ENCODE measurements at places on chromosomes 5 and 9.

- H3K27me3 ChIP-seq = peaks cover 10% of the 10 kb centered on the region
- no peak overlapping the region for H3K27ac ChIP-seq
- H3K36me3 ChIP-seq = no peaks in the 10 kb centered on the region
Measured at GRCh38 chr9:130172858-130173665, 858 bp downstream of the NCS1 start.

- no peak overlapping the region for H3K4me3 ChIP-seq
- H3K27ac ChIP-seq = no peak overlapping the region
- no peaks in the 10 kb centered on the region for H3K4me1 ChIP-seq
- DNase-seq = no peak
- no peaks in the 10 kb centered on the region for H3K36me3 ChIP-seq
- H3K27me3 ChIP-seq = no peaks in the 10 kb centered on the region
Measured at GRCh38 chr5:3511934-3512333, 83.7 kb upstream of the IRX1 start.

DNA sequence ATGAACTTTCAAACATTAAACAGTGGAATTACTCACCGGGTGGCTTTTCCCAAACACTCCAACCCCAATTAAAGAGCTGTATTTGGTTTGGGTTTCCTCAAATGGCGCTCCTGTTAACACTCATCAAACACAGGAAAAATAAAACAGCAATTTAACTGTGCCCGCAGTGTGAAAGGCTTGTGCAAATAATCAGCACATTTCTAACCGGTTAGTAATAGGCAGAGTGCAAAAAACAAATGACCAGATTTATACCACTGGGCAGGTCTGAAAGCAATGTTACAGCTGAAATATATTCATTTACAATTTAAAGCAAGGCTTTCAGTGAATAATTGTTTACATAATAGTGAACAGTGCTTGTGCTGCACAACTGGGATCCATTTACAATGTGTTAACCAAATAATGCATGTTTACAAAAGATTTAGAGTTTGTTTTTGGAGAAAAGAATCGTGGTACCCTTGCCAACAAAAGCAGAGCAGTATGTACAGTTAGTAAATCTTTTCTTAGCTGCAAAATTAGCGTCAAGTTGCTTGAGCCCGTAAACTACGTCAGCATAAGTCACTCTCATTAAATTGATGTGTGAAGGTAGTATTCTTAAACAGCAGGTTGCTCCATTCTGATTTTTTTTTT lies 662.9 kb upstream of the ZNF608 start:
- peaks cover 33% of the 10 kb centered on the region for H3K4me1 ChIP-seq
- H3K27ac ChIP-seq = no peak overlapping the region
- H3K4me3 ChIP-seq = no peak overlapping the region
- H3K27me3 ChIP-seq = no peaks in the 10 kb centered on the region
- no peak for DNase-seq
- H3K36me3 ChIP-seq = no peaks in the 10 kb centered on the region

GRCh38 chr5:56674441-56674840 lies 140.9 kb upstream of the MAP3K1 start:
- no peak overlapping the region for H3K4me3 ChIP-seq
- no peaks in the 10 kb centered on the region for H3K27me3 ChIP-seq
- H3K27ac ChIP-seq = no peak overlapping the region
- no peak for DNase-seq
- H3K36me3 ChIP-seq = no peaks in the 10 kb centered on the region

GRCh38 chr9:34566322-34566721 lies 23.2 kb downstream of the CNTFR start:
- no peak overlapping the region for H3K4me3 ChIP-seq
- H3K27ac ChIP-seq = no peak overlapping the region
- no peak for DNase-seq
- no peaks in the 10 kb centered on the region for H3K36me3 ChIP-seq

DNA sequence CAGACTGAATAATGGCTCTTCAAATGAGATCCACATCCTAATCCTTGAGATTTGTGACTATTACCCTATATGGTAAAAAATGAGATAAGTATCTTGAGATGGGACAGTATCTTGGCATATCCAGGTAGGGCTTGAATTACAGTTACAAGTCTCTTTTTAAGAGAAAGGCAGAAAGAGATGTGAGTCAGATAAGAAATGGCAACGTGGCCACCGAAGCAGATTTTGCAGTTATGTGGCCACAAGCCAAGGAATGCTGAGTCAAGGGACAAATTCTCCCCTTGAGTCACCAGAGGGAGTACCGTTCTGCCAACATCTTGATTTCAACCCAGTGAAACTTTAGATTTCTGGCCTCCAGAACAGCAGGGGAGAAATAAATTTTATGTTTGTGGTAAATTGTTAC lies 1983.0 kb upstream of the C9orf72 start:
- no peaks in the 10 kb centered on the region for H3K4me1 ChIP-seq
- no peaks in the 10 kb centered on the region for H3K27me3 ChIP-seq
- DNase-seq = no peak
- H3K36me3 ChIP-seq = no peaks in the 10 kb centered on the region
- no peak overlapping the region for H3K27ac ChIP-seq
- H3K4me3 ChIP-seq = no peak overlapping the region

DNA sequence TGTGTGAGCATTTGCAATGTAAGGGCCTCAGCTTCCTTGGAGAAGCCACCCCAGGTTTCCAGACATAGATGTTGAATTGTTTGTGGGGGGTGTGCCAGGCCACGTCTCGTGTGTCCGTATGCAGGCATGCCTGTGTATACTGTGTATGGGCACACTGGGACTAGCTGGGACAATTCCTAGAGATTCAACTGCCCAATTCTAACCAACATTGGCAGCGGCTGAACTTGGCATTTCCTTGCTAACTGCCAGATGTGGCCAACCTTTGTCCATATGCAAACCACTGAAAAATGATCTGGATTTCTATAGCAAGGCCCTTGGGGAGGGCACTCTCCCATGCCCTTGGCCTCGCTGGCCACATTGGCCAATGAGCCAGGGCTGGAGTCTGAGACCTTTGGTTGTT lies 50.3 kb downstream of the SAR1B start:
- 0 out of 2 replicates have a peak, but pooled peaks cover 5% of the 10 kb centered on the region for H3K36me3 ChIP-seq
- no peak for DNase-seq
- H3K27me3 ChIP-seq = no peaks in the 10 kb centered on the region
- no peak overlapping the region for H3K27ac ChIP-seq

GRCh38 chr5:177402271-177403043 lies 2.0 kb upstream of the PFN3 start:
- peak; percentile 92 for DNase-seq
- no peaks in the 10 kb centered on the region for H3K36me3 ChIP-seq
- peaks cover 39% of the 10 kb centered on the region for H3K27me3 ChIP-seq
- peak overlapping the region; percentile 40 for H3K4me3 ChIP-seq

DNA sequence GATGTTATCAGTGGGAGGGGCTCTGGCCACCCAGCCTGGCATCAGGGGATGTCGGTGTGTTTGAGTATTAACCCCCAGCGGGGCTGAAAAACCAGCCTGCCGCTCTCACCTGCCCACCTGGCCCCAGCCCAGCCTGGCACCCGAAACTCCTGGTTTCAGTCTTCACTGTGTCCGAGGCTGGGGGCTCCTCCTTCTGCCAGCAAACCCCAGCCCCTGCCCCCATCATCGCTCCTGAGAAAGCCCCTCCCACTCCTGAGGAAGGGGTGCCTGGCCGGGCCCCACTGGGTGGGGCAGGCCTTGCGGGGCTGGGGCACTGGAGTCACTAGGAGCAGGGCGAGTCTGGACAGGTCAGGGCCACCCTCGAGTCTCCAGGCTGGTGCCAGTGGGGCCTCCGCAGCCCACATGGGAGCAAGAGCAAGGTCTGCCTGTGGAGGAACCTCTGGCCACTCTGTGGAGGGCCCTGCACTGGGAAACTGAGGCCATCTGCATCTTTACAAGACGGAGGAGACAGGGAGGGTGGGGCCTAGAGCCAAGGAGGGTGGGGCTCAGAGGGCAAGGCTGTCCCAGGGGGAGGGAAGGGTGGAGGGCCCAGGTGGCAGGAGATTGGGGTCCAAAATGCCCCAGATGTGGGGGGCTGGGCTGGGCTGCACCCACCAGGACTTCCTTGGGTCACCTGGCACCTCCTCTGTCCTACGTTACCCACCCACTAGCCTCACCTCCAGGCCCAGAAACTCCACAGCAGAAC lies 51.5 kb upstream of the NOTCH1 start:
- H3K27me3 ChIP-seq = no peaks in the 10 kb centered on the region
- H3K4me3 ChIP-seq = no peak overlapping the region
- no peak overlapping the region for H3K27ac ChIP-seq
- no peak for DNase-seq
- no peaks in the 10 kb centered on the region for H3K36me3 ChIP-seq

DNA sequence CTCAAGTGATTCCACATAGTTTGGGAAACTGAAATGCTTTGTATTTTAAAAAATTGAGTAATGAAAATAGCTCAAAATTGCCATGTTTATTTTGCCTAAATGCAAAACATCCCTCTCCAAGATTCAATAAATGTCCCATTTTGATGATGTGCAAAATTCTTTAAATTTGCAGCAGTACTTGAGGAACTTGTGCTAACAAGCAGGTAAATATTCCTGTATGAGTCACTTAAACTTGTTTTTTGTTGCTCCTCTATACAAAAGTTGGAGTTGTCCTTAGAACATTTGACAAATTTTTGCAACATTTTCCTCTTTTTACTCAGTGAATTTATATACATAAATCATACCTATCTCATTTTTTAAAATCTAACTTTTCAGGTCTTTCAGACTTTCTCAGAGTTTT lies 280.2 kb downstream of the CDH12 start:
- no peaks in the 10 kb centered on the region for H3K27me3 ChIP-seq
- H3K27ac ChIP-seq = no peak overlapping the region
- no peaks in the 10 kb centered on the region for H3K4me1 ChIP-seq
- H3K4me3 ChIP-seq = no peak overlapping the region
- DNase-seq = no peak

GRCh38 chr5:55593115-55593472 lies 58.3 kb upstream of the PLPP1 start:
- H3K27me3 ChIP-seq = no peaks in the 10 kb centered on the region
- no peak overlapping the region for H3K4me3 ChIP-seq
- H3K27ac ChIP-seq = no peak overlapping the region
- DNase-seq = no peak

GRCh38 chr5:42811591-42812446 lies at the start of gene SELENOP:
SELENOP (minus strand) TSS chr5:42811892; CDS start chr5:42808353, 3,539 bp downstream.
- peak; percentile 9 for DNase-seq
- no peaks in the 10 kb centered on the region for H3K36me3 ChIP-seq
- peaks cover 7% of the 10 kb centered on the region for H3K4me1 ChIP-seq
- peak within 1 kb of the TSS; percentile 53 for H3K4me3 ChIP-seq
- H3K27ac ChIP-seq = peak within 1 kb of the TSS; percentile 56

DNA sequence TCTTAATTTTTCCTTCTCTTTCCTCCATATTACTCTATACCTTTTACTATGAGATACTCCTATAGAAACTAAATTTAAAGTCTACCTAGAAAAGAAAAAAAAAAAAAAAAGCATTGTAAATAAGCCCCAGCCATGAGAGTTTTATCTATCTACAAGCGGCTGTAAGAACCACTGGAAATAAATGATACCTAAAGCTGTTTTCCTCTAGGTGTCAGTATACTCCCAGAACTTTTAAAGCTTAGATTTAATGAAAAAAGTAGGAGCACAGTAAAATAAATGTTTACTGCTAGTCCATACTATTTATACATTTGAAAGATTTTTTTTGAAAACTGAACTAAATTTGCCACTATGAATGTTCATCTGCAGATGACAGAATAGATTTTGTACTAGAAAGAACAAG lies 26.2 kb downstream of the TYRP1 start:
- peaks cover 8% of the 10 kb centered on the region for H3K4me1 ChIP-seq
- no peak for DNase-seq
- no peak overlapping the region for H3K27ac ChIP-seq

GRCh38 chr9:112841261-112841660 lies 49.4 kb downstream of the SLC46A2 start:
- no peaks in the 10 kb centered on the region for H3K36me3 ChIP-seq
- H3K27me3 ChIP-seq = no peaks in the 10 kb centered on the region
- H3K27ac ChIP-seq = no peak overlapping the region
- H3K4me3 ChIP-seq = no peak overlapping the region

DNA sequence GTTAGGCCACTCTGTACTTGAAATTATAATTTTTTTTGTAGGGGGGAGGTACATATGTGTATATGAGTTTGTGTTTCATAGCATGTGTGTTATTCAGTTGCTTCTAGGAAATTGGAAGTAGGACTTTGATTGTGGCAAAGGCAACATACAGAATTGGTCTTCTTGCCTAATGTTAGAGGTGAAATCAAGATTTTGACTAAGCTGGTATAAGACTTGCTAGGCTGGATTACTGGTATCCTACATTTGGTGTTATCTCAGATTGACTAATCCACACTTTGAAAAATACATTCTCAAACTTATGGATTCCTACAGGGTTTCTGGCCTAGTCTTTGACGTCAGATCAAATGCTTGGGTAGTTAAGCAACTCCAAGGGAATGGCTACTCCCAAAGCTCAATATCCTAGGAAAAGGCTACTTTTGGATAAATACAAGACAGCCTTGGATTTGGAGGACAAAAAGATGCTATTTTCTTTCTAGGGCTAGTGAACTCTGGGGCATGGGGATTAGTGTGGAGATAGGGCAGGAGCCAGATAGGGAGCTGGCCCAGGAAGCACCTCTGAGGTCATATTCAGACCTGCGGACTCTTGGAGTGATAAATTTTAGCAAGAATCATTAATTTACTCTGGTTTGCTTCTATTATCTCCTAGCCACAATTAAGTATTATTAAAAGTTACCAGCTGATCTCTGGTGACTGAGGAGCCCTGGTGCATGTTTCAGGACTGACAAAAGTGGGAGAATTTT lies 144.0 kb upstream of the RPS23 start:
- DNase-seq = no peak
- H3K4me3 ChIP-seq = no peak overlapping the region
- H3K27ac ChIP-seq = no peak overlapping the region
- H3K4me1 ChIP-seq = peaks cover 2% of the 10 kb centered on the region

DNA sequence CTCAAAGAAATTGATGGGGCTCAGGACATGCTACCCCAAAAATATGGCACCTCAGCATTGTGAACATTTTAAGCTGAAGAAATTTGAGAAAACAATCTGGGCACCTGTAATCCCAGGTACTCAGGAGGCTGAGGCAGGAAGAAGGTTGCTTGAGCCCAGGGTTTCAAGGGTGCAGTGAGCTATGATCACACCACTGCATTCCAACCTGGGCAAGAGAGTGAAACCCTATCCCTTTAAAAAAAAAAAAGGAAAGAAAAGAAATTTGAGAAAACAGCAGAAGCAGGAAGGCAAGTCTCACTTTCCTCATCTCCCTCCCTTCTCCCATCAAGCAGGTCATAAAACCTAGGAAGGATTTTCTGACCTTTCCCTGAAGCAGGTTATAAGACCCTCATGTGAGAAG lies 23.6 kb downstream of the TPD52L3 start:
- H3K36me3 ChIP-seq = no peaks in the 10 kb centered on the region
- H3K4me1 ChIP-seq = no peaks in the 10 kb centered on the region
- no peak overlapping the region for H3K27ac ChIP-seq
- no peak for DNase-seq
- H3K4me3 ChIP-seq = no peak overlapping the region
- no peaks in the 10 kb centered on the region for H3K27me3 ChIP-seq

GRCh38 chr9:84828046-84828445 lies 158.5 kb downstream of the NTRK2 start:
- H3K4me1 ChIP-seq = no peaks in the 10 kb centered on the region
- no peak overlapping the region for H3K4me3 ChIP-seq
- H3K27ac ChIP-seq = no peak overlapping the region
- no peak for DNase-seq

Data from H1 (cell line).